A549 treated with CpdA at 1 μM for 4 hours (cell line): ENCODE measurements at places on chromosomes 16 and 17. TPM values are rescaled to one million over a fixed set of nuclear protein-coding genes. Genes with fewer than 3 reads are reported as not detected.

GINS3 gene
- 22.7 to 24.8 TPM (median 23.5 TPM) in 5 replicates for total RNA-seq

TPSAB1 gene
- total RNA-seq: not detected in 5 replicates

SOST gene
- 0.05 TPM in 1 of 5 replicates, not detected in the others for total RNA-seq

SLC9A5 gene
- total RNA-seq: 1.2 to 1.7 TPM (median 1.6 TPM) in 5 replicates

SLC38A8 gene
- total RNA-seq: not detected in 5 replicates

CIBAR2 gene
- total RNA-seq: not detected in 5 replicates

GPATCH8 gene
- total RNA-seq: 17.9 to 23.8 TPM (median 20.7 TPM) in 5 replicates

GPR139 gene
- not detected in 5 replicates for total RNA-seq

TMIGD1 gene
- not detected in 5 replicates for total RNA-seq

SLC52A1 gene
- 0.34 to 1.0 TPM (median 0.72 TPM) in 5 replicates for total RNA-seq

SCIMP gene
- total RNA-seq: not detected in 5 replicates

TTLL6 gene
- total RNA-seq: 0.45 to 1.5 TPM (median 0.73 TPM) in 5 replicates

CACNG1 gene
- total RNA-seq: 0.13 to 0.20 TPM (median 0.14 TPM) in 3 of 5 replicates, not detected in the others

CTF1 gene
- 0.09 to 0.23 TPM (median 0.16 TPM) in 4 of 5 replicates, not detected in the other for total RNA-seq

TNFRSF17 gene
- total RNA-seq: not detected in 5 replicates

CSH2 gene
- not detected in 5 replicates for total RNA-seq

OR4D1 gene
- total RNA-seq: 0.01 to 0.03 TPM in 2 of 5 replicates, not detected in the others

BAIAP3 gene
- 0.75 to 2.8 TPM (median 0.86 TPM) in 5 replicates for total RNA-seq

CDH13 gene
- not detected in 5 replicates for total RNA-seq

SLC16A6 gene
- 0.37 to 0.68 TPM (median 0.51 TPM) in 5 replicates for total RNA-seq

KRTAP4-4 gene
- total RNA-seq: not detected in 5 replicates

EFTUD2 gene
- total RNA-seq: 153 to 208 TPM (median 162 TPM) in 5 replicates

ADAD2 gene
- not detected in 5 replicates for total RNA-seq

RBFOX1 gene
- total RNA-seq: not detected in 5 replicates

DNASE1L2 gene
- total RNA-seq: 1.0 to 1.7 TPM (median 1.3 TPM) in 5 replicates

AOC3 gene
- 0.97 to 2.1 TPM (median 1.0 TPM) in 5 replicates for total RNA-seq

SULT1A2 gene
- 0.07 TPM in 1 of 5 replicates, not detected in the others for total RNA-seq

DNAAF1 gene
- total RNA-seq: 0.09 to 0.50 TPM (median 0.19 TPM) in 5 replicates

ST6GALNAC1 gene
- total RNA-seq: 0.30 to 0.31 TPM in 2 of 5 replicates, not detected in the others

CTRB2 gene
- total RNA-seq: not detected in 5 replicates

TMED6 gene
- total RNA-seq: 0.06 TPM in 1 of 5 replicates, not detected in the others

CLEC3A gene
- not detected in 5 replicates for total RNA-seq

GGA3 gene
- total RNA-seq: 25.0 to 33.0 TPM (median 28.9 TPM) in 5 replicates

MNT gene
- total RNA-seq: 12.5 to 19.4 TPM (median 16.8 TPM) in 5 replicates

HBZ gene
- total RNA-seq: 0.13 TPM in 1 of 5 replicates, not detected in the others

PTX4 gene
- not detected in 5 replicates for total RNA-seq

TMEM204 gene
- total RNA-seq: not detected in 5 replicates

TSPAN10 gene
- total RNA-seq: 4.5 to 7.3 TPM (median 5.4 TPM) in 5 replicates

PPL gene
- total RNA-seq: 2.4 to 2.5 TPM (median 2.4 TPM) in 5 replicates

CDRT15L2 gene
- total RNA-seq: not detected in 5 replicates

CPHXL gene
- total RNA-seq: not detected in 5 replicates
